Right renal cortex interstitium (tissue), 3 donors: ENCODE measurements at places on chromosomes 5 and 9. TPM values are rescaled to one million over a fixed set of nuclear protein-coding genes. Genes with fewer than 3 reads are reported as not detected.

The TAF1L gene
- polyA plus RNA-seq, result 0.10 TPM

The SLC36A2 gene
- polyA plus RNA-seq, result 6.2 TPM

The PCDHA9 gene
- not detected for polyA plus RNA-seq

The BAAT gene
- polyA plus RNA-seq, result 0.44 TPM

The LCN6 gene
- polyA plus RNA-seq, result not detected

The MRPS27 gene
- 70.7 TPM for polyA plus RNA-seq

The TMEM203 gene
- 44.3 TPM for polyA plus RNA-seq

The RANBP3L gene
- polyA plus RNA-seq, result 8.3 TPM

The NEURL1B gene
- 14.4 TPM for polyA plus RNA-seq

The SCAI gene
- 9.5 TPM for polyA plus RNA-seq

The CCL21 gene
- 7.7 TPM for polyA plus RNA-seq

The MATR3 gene
- 702 TPM for polyA plus RNA-seq

The GPX3 gene
- 1,613 TPM for polyA plus RNA-seq

The TOR2A gene
- polyA plus RNA-seq, result 12.3 TPM

The ENTPD2 gene
- polyA plus RNA-seq, result 3.3 TPM

The CATSPER3 gene
- polyA plus RNA-seq, result 0.98 TPM

The ZDHHC11B gene
- polyA plus RNA-seq, result 4.3 TPM

The RICTOR gene
- 25.6 TPM for polyA plus RNA-seq
